AG09319 (cell line): ENCODE measurements at places on chromosomes 3 and 15.
A peak's percentile ranks its signal among the peaks of the same experiment; 100 is the strongest.

DNA sequence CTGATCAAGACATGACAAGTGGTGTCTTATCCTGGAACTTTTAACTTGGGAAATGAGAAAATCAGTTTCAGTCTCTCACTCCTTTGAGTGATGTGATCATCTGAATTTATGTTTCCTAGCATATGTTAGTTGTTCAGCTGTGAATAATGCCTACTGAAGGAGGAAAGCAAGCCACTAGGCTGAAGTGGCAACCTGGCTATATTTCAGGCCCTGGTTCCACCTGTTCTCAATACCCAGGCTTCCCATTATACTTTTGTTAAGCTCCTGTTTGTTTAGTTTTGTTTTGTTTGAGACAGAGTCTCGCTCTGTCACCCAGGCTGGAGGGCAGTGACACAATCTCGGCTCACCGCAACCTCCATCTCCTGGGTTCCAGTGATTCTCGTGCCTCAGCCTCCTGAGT lies 243.8 kb downstream of the ALCAM start:
- no peak for DNase-seq

DNA sequence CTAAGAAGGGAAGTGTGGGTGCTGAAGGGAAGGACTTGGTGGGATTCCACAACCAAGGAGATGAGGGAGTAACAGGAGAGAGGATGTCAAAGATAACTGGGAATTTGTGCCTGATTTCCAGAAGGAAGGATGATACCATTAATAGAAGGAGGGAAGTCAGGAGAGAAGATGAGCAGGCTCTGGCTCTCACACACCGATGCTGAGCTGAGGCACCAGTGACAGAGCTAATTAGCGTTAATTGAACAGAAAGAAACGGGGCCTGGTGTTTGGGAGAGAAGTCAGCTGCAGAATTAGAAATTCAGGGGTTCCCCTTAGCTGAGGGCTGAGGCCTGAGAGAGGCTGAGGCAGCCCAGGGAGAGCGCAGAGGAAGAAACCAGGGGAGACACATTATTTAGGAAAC lies 11.9 kb upstream of the PDIA5 start:
- no peak for DNase-seq

DNA sequence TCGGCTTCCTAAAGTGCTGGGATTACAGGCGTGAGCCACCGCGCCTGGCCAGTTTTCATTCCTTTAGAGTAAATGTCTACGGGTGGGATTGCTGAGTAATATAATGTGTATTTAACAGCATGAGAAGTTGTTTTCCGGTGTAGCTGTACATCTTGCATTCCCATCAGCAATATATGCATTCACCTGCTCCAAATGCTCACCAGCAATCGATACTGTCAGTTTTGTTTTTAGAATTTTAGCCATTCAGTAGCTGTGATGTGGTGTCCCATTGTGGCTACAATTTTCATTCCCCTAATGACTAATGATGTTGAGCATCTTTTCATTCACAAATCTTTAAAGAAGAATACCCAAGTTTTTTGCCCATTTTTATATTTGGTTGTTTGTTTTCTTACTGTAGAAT lies 134.8 kb upstream of the RGMA start:
- no peak for DNase-seq

GRCh38 chr3:122921791-122922651 lies 105.5 kb downstream of the SEMA5B start:
- DNase-seq: no peak

GRCh38 chr3:130081351-130081881 lies at the start of gene ALG1L2:
Gene ALG1L2 (plus strand): TSS chr3:130081831. CDS start chr3:130082017, 186 bp downstream.
- no peak for DNase-seq

DNA sequence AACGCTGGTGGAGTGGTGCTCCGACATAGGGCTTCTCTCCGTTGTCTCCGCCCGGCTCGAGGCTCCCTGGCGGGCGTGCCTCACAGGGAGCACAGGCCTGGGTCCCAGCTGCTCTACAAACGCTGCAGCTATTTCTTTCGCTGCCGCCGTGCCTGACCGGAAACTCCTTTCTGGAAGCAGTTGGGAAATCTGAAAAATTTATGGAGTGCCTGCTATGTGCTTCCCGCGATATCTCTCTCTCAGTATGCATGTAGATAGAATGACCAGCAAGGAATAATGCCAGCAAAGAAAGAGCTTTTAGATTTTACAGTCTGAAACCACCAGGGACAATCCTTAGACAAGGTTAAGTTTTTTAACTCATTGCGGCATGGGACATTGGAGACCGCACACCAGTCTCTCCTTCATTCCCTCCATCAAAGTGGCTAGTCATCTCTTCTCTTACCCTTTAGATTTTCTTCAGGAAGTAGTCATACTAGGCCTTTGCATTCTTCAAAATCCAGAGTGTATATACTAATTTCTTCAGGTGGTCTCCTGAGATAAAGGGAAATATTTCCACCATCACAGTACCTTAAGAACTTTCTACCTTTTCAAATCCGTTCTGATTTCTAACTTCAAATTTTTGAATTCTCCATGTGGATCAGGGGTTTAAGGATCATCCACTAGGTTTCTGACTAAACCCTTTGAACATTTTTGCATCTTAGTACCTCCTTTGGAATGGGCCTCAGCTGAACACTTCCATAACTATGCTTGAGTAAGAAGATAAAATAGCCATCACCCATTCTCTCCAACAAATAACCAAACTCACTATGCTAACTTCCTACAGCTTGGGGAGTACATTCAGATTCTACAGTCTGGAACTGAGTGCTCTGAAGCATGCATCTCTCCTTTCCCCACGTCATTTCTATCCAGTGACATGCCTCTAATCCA lies 1.1 kb upstream of the NPHP3 start:
- DNase-seq: no peak

DNA sequence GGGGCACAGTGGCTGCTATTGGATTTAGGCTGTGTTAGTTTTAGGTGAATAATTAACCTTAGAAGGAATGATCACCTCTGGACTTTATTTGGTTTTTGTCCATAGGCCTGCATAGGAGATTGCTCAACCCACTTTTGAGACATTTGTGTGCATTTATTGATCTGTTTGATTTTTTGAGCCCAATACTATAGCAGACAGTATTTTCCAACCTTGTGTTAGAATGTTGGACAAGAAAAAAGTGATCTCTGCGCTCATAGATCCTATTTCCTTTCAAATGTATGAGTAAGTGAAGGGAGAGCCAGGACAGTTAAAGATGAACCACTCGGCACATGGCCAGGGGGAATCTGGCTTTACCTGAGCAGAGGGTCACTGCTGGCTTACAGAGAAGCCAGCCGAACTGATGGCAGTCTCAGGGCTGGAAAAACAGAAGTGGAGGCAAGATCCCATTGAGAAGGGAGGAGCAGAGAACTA lies 8.8 kb upstream of the TOPBP1 start:
- no peak for DNase-seq

GRCh38 chr3:71088019-71088708 lies 495.4 kb downstream of the FOXP1 start:
- no peak for DNase-seq

- no peak for DNase-seq
Measured at GRCh38 chr3:8301977-8302735, 199.5 kb upstream of the LMCD1 start.

DNA sequence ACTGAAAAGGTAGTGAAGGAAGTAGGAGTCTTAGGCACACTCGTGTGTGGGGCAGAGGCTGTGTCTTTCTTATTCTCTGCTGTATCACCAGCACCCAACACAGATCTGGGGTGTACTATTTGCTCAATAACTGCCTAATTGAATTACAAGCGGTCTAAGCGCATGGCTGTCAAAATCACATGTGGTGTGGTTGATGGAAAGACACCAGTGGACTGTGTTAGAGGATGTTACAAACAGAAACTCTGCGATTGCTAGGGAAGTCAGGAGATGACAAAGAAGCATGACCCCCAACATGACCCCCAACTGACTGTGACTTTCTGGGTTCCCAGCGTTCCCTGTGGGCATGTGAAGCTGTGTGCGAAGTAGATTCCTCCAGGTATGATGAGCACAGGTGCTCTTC lies 32.0 kb downstream of the ATG7 start:
- DNase-seq: no peak

DNA sequence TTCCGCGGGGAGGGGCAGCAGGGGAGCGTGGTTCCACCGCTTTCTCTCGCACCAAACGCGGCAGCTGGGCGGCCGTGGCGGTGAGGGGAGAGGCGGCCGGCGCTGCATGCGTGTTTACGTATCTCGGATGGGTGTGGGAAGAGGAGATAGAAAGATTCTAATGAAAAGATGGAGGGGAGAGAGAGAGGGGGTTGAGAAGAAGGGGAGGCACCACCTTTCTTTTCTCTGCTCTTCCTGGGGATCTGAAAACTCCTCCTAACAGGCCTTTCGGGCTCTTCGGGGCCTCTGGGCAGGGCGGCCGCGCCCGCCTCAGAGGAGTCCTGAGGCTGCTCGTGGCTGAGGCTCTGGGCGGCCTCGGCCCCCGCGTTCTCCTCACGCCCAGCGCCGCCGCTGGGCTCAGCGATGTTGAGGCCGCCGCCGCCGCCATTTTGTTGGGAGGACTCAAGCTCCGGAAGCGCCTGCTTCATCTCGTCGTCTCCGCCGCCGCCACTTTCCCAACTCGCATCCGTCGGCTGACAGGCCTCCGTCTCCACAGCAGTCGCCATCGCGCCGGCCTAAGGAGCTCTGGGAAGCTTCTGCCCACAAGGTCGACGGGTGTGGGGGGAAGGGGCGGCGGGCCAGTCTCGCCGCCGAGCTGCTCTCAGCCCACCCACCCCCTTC lies 473 bp downstream of the TASOR start:
- DNase-seq: peak; percentile 30

- DNase-seq: no peak
Measured at GRCh38 chr3:36736301-36736700, 28.1 kb downstream of the DCLK3 start.

- DNase-seq: no peak
Measured at GRCh38 chr3:14398797-14399106, 3.7 kb upstream of the SLC6A6 start.

GRCh38 chr15:67937153-67937761 lies 97.4 kb upstream of the RNU6-1 start:
- DNase-seq: no peak

DNA sequence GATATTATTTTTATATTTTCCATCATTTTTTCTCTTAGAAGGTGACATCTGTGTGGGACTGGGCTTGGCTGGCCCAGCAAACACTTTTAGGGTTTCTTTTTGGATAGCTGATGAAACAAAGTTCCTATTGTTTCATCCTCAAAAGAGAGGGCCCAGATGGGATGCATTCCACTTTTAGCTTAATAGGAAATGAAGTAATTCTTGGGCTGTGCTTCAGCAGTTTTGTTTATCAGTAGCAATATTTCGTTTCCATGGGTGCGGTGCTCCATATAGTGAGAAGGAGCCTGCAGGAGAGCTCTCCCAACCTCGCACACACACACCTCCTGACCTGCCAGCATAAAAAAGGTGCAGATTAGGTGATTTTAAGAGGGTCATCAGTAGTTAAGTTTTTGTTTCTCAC lies 147.5 kb downstream of the AKAP13 start:
- DNase-seq: peak; percentile 84

GRCh38 chr3:94416768-94417167 lies 353.9 kb downstream of the NSUN3 start:
- no peak for DNase-seq

DNA sequence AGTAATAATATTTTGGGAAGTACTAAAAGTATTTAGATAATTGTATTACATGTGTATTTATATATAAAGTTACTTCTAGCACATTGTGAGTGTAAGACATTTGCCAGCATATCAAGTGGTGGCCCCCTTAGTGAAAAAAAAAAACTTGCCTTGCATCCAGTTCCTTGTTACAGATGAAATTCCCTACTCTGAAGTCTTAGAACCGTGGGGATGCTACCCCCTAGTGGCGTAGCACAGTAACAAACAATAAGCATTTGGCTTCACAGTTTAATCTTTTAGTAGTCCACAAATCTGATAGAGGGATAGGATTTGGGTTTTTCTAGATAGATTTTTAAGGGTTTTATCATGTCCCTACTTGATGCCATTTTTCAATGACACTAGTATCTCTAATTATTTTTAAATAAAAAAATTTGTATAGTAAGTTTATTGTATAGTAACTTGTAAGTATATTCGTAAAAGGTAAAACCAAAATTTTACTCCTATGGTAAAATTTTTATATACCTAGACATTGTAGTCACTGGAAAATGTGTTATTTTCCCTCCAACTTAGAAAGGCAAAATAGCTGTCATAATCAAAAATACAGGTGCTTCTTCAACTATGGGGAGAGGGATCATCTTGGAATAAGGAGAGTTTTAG lies 14.3 kb downstream of the SMC4 start:
- peak; percentile 73 for DNase-seq

DNA sequence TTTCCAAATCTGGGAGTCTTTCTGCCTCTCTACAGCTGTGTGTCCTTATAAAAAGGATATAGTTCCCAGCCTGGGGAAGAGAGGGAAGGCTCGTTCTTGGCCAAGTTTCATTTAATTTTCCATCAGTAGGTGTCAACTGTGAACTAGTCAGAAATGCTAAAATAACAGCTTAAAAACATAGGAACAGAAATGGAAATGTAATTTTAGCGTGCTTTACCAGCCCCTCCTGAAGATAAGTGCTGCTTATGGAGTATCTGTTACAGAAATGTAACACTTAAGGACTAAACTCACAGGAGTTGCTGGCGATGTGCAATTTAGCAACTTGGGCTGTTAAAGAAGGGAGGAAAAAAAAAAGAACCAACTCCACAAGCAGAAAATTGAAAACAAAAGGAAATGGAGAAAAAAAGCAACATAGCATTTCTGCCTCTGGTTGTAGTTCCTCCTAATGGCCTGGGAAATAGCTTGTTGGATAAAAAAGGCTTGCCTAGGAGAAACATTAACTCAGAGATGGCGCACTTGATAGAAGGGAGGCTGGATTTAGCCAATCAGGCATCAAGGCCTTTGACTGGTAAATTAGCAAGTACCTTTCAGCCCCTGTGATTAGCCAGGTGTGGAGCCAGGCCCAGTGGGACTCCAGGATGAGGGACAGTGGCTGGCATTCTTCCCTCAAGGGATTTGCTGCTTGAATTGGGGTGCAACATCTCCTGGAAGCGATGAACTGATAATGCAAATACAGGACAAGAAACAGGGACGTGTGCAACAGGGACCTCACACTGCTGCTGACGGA lies 84.3 kb downstream of the RPLP1 start:
- no peak for DNase-seq

DNA sequence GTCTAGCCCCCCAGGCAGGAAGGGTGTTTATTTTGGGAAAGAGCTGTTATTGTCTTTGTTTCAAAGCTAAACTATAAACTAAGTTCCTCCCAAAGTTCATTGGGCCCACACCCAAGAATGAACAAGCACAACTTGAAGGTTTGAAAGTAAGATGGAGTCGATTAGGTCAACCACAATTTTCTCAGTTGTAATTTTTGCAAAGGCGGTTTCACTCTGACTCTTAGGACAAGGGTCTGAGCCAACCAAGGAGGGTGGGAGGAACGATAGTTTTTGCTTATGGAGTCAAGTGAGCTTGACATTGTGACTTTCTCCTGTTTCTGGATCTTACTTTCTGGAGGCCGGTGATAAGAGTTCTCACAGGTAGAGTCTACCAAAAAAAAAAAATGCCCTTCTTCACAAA lies 5.8 kb upstream of the ZNF770 start:
- no peak for DNase-seq

GRCh38 chr3:111027868-111028267 lies 43.7 kb upstream of the NECTIN3 start:
- DNase-seq: no peak

DNA sequence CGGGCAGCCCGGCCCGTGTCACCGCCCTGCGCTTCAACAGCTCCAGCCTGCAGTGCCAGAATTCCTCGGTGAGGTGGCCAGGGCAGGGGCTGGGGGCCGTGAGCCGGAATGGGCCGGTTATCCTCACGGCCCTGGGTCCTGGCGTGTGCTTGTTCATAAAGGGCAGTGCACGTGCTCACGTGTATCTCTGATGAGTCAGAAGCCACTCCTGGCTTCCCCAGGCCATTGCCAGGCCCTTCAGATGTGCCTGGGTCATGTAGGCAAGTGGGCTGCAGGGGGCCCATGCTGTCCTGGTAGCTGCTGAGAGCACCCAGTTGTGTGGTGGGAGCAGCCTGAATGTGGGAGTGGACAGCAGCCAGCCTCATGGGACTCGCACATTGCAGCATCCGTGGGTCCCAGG lies 29.2 kb downstream of the PLXNA1 start:
- no peak for DNase-seq
